ENCODE measurements at places on chromosomes 5 and 9.

DNA sequence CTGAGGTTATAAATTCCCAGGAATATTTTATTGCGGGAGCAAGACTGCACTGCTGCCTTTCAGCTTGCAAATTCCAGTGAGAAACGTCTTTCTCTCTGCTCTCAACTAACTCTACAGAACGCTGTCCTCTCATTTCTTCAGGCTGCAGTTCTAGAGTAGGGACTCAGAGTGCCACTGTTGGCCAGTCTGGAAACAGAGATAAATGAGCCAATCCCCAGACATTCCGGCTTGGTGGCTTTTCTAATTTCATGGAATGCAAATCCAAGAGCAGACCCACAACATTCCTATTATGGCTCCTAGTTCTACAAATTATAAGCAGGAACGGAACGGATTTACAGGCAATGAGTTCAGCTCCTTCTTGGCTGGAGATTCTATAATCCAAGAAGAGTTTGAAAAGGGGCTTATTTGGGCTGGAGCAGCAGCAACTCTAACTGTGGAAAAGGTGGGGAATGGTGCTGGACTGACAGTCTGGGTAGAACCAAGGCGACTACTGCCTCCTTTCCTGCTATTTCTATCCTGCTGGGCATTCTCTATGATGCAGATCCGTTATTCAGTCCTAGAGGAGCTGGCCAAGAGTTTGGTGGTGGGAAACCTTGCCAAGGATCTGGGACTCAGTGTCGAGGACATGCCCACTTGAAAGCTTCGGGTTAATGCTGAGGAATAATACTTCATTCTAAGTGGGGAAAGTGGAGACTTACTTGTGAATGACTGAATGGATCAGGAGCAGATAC, 9.3 kb downstream of the PCDHGA12 start:
- no peak for DNase-seq

- no peak for DNase-seq
Measured at GRCh38 chr5:9283473-9283872, 262.4 kb downstream of the SEMA5A start.

DNA sequence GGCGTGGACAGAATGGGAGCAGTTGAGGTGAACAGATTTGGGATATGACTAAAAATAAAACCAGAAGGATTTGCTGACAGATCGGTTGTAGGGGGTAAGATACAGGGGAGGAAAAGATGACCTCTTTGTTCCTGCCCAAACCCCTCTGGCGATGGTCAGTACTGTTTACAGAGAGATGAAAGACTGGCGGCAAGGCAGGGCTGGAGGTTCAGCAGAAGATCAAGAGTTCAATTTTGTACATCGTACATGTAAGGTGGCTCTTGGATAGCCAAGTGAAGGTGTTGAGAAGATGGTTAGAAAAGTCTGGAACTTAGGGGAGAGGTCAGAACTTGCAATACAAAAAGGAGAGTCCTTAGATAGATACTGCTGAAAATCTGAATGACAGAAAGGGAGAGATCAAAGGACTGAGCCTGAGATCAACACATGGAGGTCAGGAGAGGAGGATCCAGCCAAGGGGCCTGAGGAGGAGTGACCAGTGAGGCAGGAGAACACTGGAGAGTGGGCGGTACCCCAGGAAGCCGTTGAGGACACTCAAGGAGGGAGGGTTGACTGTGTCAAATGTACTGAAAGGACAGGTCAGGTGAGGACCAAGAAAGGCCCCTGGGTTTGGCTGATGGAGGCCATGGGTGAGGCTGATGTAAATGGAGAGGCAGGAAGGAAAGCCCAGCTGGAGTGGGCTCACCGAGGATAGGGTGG, 7.1 kb downstream of the IL4 start:
- DNase-seq: no peak

GRCh38 chr9:120950421-120951388, 24.1 kb upstream of the TRAF1 start:
- DNase-seq: no peak

DNA sequence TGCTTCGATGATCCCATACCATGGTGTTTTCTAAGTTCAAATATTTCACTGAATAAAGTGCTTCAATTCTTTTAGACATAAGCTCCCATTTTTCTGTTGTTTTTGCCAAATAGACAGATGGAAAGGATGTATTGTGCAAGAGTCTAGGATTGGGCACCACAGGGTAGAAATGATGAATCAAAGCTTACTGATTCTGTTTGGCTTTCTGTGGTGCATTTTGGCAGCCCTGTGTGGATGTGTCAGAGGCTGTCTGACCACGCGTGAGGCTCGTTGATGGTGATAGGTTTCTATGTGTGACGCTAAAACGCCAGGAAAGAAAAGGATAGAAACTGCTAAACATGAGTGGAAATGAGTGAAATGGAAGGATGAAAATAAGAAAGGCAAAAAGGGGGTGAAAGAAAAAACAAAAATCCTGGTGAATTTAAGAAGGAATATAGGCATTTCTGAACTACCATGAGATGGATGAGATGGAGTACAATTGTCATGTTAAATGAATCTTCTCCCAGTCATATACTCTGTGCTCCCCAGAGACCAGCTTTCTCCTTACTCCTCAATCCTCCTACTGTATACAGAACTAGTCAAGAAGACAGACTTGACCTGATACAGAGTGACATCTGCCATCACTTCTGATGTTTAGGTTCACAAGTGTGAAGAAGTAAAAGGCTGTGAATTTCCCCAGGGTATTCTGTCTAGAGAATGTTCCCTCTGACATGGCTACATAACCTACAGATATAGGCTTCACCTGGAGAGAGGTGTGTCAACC, 54.4 kb downstream of the ANKH start:
- no peak for DNase-seq

DNA sequence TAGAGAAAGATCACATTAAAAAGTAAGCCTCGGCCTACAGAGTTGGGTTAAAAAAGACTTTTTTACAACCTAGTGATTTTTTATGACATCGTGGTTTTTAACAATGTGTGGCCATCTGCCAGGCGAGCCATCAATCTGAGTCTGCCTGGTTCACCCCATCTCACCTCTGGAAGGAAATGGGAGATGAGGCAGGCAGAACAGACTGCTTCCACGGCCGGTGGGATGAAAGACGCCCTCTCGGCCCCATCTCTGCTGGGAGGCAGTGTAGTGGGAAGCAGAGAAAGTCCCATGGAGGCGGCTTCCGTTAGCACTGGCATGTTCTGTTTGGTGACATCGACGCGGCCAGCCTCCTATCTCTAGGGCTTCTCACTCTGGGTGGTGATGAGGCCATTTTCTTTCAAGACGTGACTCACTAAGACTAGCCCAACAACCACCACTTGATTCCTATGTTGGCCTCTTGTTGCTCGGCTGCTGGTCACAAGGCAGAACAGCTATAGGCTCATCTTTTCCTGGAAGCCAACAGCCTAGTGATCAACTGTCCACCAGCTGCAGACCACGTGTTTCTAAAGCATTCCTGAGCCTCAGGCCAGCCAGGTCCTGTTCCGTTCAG, 132.4 kb upstream of the OTULINL start:
- no peak for DNase-seq

- peak; percentile 23 for DNase-seq
Measured at GRCh38 chr5:177546258-177546741, 8.1 kb downstream of the FAM193B start.

DNA sequence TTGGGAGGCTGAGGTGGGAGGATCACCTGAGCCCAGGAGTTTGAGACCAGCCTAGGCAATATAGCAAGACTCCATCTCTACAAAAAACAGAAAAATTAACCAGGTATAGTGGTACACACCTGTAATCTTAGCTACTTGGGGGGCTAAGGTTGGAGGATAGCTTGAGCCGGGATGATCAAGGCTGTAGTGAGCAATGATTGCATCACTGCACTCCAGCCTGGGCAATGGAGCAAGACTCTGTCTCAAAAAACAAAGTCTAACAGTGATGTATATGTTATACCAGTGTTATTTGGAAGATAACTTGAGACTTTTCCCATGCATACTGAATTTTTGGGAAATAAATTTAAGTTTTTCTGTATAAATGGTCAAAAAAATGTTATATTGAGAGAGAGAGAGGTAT, 146.3 kb downstream of the ZCCHC7 start:
- DNase-seq: no peak

GRCh38 chr5:208449-209114, 9.4 kb downstream of the CCDC127 start:
- no peak for DNase-seq

GRCh38 chr9:23823986-23824829, 1.8 kb downstream of the ELAVL2 start:
- DNase-seq: no peak

- peak; percentile 1 for DNase-seq
Measured at GRCh38 chr5:86918246-86918645, 300.5 kb downstream of the COX7C start.

- no peak for DNase-seq
Measured at GRCh38 chr5:150627731-150628545, 12.5 kb upstream of the SYNPO start.

DNA sequence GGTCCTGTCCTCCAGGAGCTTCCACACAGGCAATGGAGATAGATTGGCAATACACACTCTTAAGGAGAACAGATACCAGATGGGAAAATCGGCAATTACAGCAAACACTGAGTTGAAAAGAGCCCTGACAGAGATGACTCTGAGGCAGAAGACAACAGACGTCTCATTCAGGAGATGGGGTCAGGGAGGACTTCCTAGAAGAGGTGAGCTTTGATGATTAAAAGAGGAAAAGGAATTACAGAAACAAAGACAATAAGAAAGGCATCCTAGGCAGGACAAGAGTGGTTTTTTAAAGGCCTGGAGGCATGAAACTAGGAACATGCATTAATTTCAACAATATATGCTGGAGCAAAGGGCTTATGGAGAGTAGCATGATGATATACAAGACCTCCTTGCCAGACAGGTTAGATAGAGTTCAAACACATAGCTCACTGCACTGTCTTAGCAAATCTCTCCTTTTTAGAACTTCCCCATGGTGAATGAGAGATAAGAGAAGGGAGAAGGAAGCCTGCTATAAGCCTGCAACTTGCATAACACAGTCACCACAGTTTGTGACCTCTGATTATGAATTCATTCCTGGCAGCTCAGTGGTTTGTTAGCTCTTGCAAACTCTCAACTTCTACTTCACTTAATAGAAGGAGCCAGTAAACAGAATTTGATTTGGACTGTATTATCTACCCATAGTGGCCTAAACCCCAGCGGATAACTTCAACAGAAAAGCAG, 48.5 kb downstream of the SIL1 start:
- no peak for DNase-seq

DNA sequence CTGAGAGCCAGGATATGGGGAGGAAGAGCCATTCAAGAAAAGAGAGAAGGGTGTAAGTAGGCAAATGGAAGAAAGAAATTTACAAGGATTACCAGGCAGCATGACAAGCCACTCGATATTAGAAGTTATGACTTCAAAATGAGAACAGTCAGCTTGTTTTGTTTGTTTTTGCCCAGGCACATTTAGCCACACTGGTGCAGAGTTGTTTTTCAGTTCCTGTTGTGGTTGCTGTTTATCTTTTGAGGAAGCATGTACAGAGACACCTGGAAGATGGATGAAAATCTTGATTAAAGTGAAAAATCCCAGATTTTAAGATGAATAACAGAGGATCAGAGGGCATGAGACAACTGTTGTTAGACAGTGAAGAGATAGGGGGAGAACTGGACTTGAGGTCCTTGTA, 199.1 kb downstream of the MTRR start:
- DNase-seq: no peak

DNA sequence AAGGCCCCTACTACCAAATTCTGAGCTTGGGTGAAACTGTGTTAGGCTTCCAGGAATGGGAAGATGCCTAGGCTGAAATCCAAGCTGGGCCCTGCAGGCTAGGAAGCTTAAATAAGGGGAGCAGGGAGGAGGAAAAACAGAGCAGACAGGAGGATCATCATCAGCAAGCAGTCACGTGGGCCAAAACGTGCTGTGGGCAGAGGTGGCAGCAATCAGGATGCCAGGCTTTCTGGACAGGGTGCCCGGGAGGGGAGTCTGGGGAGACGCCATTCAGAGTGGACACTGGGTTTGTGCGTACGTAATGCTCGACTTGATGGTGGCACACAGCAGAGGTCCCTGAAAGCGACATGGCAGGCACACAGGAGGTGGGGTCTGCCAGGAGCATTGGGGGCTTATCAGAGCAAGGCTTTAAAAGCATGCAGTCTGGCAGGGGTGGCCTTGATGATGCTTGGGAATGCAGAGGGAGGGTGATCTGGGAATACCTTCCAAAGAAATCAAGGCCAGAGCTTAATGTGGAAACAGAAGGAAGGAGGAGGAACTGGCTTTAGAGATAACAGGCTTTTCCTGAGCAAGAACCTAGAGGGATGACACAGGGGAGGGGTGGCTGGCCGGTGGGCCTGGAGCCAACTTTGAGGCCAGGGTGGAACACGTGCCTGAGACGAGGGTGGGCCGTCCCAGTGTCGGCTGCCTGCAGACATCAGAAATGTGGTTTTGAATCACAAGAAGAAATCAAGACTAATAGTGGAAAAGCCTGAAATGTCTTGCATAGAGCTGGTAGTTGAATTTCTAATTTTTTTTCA, 212.5 kb downstream of the GADD45G start:
- DNase-seq: no peak

GRCh38 chr5:161637591-161637990, 47.9 kb upstream of the GABRA6 start:
- DNase-seq: no peak

DNA sequence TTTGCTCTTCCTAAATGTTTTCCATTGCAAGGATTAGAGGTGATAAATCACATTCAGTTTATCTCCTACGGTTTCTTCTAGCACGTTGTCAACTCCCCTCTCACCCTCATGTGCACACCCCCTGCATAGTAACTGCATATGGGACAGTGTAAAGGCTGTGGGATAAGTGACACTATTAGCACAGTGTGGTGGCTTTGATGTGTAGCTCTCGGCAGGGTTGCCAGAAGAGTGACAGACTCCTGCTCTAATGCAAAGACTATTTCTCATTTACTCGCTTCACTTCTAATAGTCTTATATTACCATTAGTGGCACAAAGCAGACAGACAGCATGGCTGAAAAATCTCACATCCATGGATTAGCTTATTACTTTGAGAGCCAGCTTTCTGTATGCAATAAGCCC, 454.6 kb downstream of the CETN3 start:
- DNase-seq: no peak

DNA sequence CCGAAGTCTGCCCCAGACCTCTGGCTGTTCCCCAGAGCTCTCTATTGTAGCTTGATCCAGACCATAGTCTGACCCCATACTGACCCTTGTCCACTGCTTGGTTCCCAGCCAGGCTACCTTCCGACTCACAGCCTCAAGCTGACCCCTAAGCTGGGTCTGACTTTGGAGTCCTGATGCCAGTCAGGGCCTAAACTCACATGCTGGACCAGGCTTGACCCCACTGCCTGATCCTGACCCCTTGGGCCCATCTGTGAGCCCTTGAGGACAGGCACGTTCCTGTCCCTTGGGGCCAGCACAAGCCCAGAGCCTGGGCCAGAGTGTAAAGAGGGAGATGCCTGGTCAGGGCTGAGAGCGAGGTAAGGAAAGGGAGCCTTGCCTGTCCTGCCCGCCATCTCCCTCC, 32.7 kb upstream of the ENHO start:
- DNase-seq: no peak

- DNase-seq: no peak
Measured at GRCh38 chr9:114207034-114207810, 51.9 kb downstream of the COL27A1 start.

GRCh38 chr5:139733698-139734538, 61.7 kb upstream of the PSD2 start:
- no peak for DNase-seq

GRCh38 chr9:129473523-129474244, 147.2 kb downstream of the C9orf50 start:
- no peak for DNase-seq
